ENCODE measurements at places on chromosomes 3 and 15.

- DNase-seq: peak; percentile 80
Observed at GRCh38 chr3:51434746-51435327, 43.8 kb downstream of the RBM15B start.

DNA sequence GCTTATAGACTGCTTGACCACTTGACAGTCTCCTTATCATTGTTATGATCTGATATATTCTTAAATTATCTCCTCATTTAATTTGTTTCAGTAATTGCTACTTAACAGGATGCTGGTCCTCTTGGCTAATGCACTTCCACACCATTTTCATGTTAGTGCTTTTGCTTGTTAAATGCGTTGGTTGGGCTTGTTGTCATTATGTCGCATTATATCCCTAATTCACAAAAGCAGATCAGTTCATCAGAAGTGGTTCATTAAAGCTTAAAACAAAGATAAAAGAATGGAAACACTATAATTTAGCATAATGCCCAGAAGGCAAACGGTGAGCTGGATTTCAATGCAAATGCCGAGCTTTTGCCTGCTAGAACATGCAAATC is 17.1 kb upstream of the EHHADH start:
- no peak for DNase-seq

GRCh38 chr15:33234020-33234461 is 39.5 kb upstream of the FMN1 start:
- no peak for DNase-seq

DNA sequence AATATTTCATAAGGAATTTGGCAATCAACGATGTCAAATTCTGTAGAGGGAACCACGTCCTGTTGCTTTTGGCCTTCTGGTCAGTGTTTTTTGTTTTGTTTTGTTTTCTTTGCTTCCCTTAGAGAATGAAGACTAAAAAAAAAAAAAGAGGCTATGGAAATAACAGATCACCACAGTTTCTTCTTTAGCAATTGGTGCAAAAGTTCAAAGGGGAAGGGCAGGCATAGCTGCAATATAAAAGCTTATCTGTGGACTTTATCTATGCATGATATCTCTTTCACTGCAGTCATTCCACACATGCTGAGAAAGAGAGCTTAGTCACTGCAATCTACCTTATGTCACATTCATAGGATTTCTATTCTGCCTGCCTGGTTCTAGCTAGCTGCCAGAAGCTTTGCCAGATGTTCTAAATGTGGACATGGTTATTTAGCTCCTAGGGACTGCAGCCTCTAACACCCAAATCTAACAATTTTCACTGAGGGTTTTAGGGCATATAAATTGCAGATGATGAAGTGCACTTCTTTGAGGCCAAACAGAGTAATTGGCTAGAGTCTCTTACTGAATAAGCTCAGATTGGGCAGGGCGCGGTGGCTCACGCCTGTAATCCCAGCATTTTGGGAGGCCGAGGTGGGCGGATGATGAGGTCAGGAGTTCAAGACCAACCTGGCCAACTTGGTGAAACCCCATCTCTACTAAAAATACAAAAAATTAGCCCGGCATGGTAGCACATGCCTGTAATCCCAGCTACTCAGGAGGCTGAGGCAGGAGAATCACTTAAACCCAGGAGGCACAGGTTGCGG is 637.2 kb downstream of the NTRK3 start:
- no peak for DNase-seq

DNA sequence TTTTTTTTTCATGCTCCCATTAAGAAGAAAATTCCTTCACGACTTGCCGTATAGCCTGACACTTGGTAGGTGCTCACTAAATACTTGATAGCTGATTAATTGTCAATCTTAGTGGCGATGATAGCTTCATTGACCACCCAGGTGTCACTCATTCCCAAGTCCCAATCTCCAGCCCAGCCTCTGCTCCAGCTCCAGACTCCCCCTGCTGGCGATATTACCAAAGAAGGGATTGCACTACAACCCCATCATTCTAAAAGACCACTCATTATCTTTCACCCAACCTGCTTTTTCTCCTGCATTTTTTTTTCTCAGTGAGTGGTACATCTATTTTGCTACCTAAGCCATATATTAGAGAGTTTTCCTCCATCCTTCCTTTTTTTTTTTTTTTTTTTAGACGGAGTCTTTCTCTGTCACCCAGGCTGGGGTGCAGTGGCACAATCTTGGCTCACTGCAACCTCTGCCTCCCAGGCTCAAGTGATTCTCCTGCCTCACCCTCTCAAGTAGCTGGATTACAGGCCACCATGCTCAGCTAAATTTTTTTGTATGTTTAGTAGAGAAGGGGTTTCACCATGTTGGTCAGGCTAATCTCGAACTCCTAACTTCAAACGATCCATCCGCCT is 19.5 kb upstream of the COMMD2 start:
- peak; percentile 74 for DNase-seq

DNA sequence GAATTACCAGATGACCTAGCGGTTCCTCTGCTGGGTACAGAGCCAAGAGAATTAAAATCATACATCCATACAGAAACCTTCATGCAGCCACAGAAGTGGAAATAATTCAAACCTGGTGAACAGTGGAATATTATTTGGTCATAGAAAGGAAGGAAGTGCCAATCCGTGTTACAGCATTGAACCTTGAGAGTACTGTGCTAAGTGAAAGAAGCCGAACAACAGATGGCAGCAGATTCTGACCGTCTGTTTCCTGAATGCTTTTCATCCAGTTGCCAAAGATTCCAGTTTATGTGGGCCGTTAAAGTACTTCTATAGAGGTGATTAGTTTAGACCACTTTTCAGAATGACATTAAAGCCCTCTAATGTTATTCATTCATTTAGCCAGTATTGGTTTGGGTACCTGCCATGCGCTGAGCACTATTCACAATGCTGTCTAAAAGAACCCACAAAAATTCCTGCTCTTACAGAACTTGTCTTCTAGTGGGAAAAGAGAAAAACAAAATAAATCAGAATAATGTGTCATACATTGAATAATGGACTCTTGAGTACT is 45.8 kb upstream of the SENP5 start:
- no peak for DNase-seq

DNA sequence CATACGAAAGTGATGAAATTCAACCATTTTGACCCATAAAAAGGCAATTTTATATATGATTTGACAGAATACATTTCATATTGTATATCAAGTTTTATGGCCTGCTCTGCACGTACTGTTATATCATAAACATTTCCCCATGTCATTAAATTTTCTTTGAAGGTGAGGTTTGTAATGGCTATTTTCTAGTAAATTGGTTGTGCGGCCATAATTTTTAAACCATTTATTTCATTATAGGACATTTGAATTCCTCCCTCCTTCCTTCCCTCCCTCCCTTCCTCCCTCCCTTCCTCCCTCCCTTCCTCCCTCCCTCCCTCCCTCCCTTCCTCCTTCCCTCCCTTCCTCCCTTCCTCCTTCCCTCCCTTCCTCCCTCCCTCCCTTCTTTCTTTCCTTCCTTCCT is 87.4 kb upstream of the AGBL1 start:
- DNase-seq: no peak

DNA sequence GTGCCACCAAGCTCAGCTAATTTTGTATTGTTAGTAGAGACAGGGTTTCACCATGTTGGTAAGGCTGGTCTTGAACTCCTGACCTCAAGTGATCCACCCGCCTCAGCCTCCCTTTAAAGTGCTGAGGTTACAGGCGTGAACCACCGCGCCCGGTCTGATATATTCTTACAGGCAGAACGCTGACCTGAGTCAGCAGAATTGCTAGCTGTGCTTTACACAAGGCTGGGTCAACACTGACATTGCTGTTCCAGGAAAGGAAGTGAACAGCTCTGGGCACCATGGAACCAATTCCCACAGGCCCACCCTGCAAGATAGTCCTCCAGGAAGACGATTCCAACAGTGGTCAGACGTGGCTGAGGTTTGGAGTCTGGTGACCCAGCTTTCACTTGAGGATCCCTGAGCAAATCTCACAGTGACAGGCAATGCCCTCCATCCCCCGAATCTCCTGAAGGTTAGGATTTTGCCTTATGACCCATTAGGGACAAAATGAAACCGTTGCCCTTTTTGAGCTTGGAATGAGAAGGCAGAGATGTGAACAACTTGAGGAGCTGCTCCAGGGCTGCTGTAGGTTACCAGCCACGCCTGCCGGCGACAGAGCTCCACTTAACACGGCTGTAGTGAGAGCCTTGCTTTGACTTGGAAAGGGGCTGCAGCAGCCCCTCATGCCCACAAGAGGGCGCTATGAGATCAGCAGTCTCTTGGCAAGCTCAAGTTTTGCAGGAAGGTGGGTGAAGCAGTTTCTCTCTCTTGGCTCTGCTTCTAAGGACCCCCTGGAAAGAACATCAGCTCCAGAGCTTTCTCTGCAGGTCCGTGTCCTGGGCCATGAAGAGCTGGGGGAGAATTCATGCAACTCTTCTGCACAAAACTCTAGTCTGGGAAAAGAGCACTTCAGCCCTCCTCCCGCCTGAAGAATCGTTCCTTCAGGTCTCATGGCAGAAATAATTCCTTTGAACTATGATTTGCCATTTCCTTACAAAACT is 74.1 kb downstream of the SENP2 start:
- DNase-seq: peak; percentile 88

All from D341Med (cell line).